ENCODE measurements at places on chromosomes 13 and 19.
A peak's percentile ranks its signal among the peaks of the same experiment; 100 is the strongest.

DNA sequence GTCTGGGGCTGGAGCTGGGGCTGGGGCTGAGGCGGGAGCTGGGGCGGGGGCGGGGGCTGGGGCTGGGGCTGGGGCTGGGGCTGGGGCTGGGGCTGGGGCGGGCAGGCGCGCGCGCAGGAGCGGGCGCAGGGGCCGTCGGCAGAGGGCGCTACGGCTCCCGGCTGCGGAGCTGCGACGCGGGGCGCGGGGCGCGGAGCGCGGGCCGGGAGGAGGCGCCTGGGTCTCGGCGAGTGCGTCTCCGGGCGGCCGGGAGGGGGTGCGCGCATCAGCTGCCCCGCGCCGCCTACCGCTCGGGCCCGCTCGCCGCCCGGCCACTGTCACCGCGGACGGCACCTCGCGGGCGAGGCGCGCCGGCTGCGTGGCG is 422 bp upstream of the MTUS2 start:
- peak; percentile 42 for DNase-seq

GRCh38 chr13:95642028-95642621 is 2.4 kb downstream of the DZIP1 start:
- no peak for DNase-seq

DNA sequence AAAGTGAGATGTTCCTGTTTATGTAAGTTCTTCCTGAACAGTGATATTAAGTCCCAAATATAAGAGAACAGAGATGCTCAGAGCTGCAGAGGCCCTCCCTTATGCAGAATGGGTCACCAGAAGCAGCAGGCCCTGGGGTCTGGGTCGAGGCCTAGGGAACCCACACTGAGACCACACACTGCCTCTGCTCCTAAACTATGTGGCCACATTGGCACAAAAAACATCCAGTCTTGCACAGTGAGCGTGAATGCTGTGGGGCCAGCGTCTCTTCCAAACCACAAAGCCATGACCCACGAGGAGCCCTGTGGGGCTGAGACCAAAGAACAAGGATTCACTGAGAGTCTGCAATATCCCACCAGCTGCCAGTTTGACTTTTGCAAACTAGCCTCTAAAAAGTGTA is 23.6 kb downstream of the PROZ start:
- no peak for DNase-seq

DNA sequence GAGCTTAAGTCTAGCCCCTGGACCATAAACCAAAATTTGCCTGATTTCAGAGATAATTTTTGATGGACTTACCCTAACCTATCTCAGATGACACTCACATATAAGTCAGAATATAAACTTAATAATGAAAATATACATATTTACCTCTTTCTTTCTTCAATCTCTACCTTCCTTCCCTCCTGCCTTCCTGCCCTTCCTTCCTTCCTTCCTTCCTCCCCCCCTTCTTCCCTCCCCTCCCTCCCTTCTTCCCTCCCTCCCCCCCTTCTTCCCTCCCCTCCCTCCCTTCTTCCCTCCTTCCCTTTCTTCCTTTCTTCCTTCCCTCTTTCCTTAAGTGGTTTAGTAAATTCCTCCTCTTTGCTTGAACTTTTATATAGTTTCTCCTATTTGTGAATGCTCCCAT is 88.7 kb downstream of the EDNRB start:
- no peak for DNase-seq

GRCh38 chr19:55632463-55632834 is 8.1 kb upstream of the ZNF784 start:
- DNase-seq: peak; percentile 87

GRCh38 chr19:43754503-43755255 is at the start of gene SMG9:
Gene SMG9 (minus strand): TSS chr19:43754962. CDS start chr19:43750741, 4,221 bp downstream.
- peak; percentile 98 for DNase-seq

GRCh38 chr19:7917267-7918061 is 2.7 kb upstream of the SNAPC2 start:
- peak; percentile 62 for DNase-seq

- DNase-seq: peak; percentile 50
Measured at GRCh38 chr19:16342002-16342715, 17.5 kb downstream of the KLF2 start.

DNA sequence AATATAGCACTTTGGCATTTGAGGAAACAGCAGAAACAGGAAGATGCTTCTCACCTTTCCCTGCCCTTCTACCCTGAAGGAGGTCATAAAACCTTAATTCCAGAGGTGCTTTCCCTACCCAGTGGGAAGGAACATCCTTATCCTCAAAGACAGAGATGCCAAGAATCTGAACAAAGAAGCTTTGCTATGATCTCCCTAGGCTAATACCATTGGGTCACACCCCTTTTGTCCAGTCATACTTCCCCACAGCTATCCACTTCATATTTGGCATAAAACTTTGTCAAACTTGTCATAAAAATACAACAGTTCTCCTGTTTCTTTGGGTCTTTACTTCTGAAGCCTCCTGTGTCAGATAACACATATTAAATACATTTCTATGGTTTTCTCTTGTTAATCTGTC is 21.7 kb upstream of the RXFP2 start:
- no peak for DNase-seq

GRCh38 chr13:80590551-80590950 is 249.6 kb upstream of the SPRY2 start:
- DNase-seq: no peak

- no peak for DNase-seq
Measured at GRCh38 chr19:22918221-22918620, 84.8 kb downstream of the ZNF728 start.

DNA sequence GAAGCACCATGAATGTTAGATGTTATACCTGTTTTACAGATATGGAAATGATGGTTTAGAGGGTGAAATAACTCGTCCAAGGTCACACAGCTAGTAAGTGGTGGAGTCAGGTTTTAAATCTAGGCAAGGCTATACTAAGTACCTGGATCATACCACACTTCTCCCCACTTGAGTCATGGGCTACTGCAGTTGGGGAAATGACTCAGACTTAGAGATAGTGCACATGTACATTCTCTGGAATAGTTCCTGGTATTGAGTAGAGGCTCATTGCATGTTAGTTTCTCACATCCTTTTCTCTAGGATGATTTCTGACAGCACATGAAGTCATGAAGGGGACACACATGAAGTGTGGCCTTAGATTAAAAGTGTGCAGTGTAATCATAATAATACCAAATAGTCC is 76.2 kb upstream of the TNFSF11 start:
- DNase-seq: no peak

DNA sequence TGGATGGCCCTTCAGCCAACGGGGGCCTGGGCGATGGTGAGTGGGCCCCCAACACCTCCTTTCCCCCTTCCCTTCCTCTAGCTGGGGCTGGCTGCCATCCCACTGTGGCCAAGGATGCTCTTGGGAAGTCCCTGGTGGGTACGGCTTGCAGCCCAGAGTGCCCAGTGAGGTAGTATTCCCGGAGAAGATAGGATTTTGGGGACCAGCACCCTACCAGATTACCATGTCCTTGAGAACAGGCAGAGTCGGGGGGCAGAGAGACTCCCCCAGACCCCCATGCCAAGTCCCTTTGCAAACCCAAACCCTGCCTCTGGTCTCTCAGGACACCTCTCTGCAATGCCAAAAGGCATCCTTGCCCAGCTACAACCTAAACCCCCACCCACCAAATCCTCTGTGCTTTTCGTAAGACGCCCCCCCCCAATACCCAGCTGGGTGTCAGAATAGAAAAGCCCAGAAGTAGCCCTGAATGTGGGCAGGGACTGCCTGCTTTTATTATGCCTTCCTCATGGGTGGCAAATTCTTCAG is 1.7 kb downstream of the HIF3A start:
- no peak for DNase-seq

- DNase-seq: no peak
Measured at GRCh38 chr13:114076329-114077090, 55.9 kb downstream of the RASA3 start.

GRCh38 chr13:73960474-73960873 is 173.7 kb downstream of the KLF12 start:
- DNase-seq: no peak

- no peak for DNase-seq
Measured at GRCh38 chr19:16184665-16185122, 516 bp upstream of the FAM32A start.

DNA sequence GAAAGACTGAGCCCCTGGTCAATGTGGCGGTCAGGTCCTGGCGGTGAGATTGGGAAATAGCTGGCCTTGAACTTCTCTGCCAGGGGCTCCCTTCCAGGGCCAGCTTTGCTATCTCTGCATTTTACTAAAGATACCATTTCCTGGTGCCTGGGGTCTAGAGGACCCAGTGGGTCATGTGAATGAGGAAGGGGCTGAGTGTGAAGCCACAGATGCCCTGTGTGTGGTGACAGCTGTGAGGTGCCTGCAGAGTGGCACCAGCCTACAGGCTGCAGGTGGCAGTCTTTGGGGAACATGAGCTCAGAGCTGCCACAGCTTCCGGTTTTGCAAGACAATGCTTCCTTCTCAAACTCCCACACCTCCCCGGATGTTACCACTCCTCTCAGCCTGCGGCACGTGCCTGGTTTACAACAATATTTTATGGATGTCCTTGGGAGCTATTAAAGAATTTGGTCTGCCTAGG is 5.2 kb upstream of the MLNR start:
- DNase-seq: peak; percentile 49

DNA sequence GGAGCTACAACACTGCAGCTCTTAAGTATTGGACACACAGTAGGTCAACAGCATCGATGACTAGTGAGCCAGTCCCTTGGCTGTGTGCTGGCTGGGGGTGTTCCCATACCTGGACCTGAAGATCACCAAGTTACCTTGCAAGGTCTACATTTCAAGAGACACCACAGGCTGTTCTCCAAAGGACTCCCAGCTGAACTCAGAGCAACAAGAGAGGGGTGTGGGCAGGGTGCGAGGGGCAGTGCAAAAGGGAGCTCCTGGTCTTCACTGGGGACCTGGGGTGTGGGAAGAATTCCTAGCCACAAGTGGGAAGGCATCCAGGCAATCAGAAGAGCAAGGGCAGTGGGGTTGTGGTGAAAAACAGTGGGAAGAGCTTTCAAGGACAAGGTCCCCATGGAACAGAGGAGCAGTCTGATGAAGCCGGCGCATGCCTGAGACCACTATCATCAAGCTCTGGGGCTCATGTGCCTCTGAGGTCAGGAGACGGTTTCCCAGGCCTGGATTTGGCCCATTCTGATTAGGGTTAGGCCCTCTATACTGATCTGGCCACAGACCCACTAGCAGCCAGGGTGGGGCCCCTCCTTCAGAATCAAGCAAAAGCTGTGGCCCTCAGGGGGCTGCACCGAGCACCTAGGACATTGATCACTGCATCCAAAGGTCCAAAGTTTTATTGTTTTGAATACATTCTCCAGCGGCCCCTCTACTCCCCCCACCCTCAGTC is 4.7 kb upstream of the GSK3A start:
- DNase-seq: peak; percentile 35

GRCh38 chr13:99481366-99481765 is 19.9 kb upstream of the TM9SF2 start:
- DNase-seq: no peak

- no peak for DNase-seq
Measured at GRCh38 chr13:72530471-72530870, 197.0 kb downstream of the MZT1 start.

GRCh38 chr13:40681341-40682146 is 15.1 kb upstream of the FOXO1 start:
- DNase-seq: no peak

- no peak for DNase-seq
Measured at GRCh38 chr19:40442328-40443130, 1.6 kb downstream of the SERTAD3 start.

GRCh38 chr13:54627646-54628372 is 1599.2 kb downstream of the OLFM4 start:
- no peak for DNase-seq

DNA sequence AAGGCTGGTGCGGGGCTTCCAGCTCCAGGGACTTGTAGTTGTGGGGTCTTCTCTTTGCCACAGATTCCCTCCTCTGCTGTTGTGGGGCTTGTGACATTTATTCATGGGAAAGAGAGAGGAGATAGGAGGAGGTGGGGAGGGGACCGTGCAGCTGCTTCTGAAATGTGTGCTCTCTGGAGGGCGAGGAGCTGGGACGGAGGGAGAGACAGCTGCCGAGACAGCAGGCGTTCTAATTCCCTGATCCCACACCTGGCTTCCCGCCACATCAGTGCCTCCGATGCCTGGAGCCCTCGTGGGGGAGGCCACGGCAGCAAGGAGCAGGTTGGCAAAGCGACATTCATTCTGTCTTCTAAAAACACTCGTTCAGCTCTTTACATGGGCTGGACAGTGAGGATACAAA is 164.4 kb downstream of the USP12 start:
- no peak for DNase-seq
